ENCODE measurements at places on chromosomes 11 and 22.

DNA sequence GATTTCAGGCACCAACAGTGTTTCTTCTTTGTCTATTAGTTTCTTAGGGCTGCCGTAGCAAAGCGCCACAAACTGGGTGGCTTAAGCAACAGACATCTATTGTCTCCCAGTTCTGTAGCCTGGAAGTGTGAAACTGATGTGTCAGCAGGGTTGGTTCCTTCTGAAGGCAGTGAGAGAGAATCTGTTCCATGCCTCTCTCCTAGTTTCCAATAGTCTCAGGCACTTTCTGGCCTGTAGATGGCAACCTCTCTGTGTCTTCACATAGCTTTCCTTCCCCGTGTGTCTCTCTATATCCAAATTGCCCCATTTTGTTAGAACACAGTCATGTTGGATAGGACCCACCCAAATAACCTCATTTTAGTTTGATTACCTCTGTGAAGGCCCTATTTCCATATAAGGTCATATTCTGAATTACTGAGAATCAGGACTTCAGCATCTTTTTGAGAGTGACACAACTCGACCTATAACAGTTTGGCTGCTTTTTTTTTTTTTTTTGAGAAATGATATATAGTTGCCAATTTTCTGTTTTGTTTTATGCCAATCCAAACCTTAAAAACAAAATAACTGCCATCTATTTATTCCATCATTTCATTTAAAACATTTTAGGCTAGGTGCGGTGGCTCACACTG, 108.2 kb downstream of the SLC36A4 start:
- DNase-seq: no peak

GRCh38 chr22:42967005-42967404, 47.9 kb downstream of the PACSIN2 start:
- no peak for DNase-seq

DNA sequence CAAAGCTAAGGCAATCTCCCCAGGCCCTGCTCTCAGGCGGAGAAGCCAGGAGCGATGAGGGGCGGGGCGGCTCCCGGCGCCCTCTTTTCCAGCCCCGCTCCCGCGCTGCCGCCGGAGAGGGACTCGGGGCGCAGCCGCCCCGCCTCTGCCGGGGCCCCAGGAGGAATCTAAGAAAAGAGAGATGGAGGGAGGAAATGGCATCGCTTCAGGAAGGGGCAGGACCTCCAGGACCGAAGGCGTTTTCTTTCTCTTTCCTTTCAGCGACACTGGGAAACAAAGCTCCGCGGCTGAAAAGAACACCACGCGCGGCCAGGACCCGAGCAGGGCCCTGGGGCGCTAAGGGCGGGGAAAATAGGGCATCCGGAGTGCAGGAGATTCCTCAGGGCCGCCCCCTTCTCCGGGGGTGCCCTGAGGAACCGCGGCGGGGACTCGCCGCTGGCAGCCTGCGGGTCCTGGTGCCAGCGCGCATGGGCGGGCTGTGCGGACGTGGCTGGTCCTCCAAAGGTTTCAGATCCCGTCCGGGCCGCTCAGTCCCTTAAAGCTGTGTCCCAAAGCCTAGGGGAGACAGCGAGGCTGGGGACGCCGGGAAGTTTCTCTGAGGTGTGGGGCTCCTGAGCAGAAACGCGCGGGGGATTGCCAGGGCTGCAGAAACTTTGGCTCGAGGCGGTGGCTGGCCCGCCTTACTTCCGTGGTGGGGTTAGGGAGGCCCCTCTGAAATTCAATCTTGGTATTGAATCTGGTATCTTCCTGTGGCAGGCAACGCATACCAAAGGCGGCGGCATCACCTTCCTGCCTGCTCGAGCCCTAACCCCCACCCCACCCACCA, 2.8 kb upstream of the BSX start:
- DNase-seq: no peak

DNA sequence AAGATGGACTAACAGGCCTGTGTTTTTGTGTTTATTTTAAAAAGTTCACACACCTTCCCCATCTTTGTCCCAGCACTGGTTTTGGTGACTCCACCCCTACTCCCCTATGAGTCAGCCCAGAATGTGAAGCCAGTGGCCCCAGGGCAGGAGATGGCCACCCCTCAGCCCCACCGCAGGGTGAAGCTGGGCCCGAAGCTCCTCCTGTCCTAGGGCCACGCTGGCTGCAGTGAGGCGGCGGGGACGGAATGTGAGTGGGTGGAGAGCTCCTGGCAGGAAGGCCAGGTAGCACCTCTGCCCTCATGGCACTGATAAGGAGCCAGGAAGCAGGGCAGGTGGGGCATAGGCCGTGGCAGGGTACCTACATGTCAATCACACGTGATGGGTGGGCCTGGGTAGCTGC, 39.9 kb downstream of the SGSM3 start:
- no peak for DNase-seq

GRCh38 chr11:7353100-7353499, 101.4 kb downstream of the SYT9 start:
- no peak for DNase-seq

DNA sequence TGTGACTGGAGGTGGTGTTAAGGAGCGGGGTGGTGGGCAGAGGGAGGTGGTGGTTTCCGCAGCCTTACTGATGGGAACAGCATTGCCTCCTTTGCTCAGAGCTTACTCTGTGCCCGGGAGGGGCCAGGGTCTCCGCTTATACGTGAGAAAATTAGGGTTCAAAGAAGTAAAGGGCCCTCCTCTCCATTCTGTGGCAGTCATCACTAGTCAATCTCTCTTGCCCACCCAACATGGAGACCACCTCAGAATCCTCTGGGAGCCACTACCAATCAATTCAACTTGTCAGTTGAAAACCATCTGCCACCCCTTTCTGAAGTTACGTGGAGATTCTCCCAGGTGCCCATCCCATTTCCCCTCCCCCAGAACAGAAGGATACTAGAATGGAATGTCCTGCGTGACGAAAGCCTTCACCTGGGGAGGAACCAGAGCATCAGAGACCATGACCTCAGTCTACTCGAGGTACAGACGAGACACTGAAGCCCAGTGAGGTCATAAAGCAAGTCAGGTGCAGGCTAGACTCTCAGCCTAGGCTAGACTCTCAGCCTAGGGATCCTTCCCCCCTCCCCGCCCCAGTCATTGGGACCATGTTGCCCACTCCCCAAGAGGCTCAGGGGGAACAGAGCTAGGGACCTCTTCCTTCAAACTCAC, 2.0 kb downstream of the SELENOM start:
- no peak for DNase-seq

DNA sequence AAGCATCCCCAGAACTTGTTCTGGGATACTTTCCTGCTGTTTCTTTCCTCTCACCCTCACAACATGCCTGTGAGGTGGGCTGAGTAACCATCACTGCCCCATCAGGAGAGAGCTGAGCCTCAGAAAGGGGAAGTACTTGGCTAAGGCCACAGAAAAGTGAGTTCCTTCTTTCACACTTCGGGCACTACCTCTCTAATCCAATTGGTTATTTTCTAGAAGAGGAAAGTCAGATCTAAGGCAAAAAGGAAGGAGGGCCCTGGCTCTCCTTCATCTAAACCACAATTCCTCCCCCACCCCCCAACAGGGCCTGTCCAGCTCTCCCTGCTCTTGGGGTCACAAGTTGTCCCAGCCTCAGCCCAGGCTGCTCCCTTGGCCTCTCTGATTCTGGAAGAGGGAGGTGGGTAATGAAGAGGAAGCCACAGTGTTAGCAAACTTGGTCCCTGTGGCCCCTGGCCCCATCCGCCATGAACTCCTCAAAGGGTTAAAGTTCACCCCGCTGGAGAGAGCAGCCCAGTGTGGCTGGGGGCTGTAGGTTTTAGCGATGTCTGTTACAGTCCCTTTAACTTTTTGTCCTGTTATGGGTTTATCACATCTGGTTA, 34.0 kb downstream of the SLC22A12 start:
- no peak for DNase-seq

DNA sequence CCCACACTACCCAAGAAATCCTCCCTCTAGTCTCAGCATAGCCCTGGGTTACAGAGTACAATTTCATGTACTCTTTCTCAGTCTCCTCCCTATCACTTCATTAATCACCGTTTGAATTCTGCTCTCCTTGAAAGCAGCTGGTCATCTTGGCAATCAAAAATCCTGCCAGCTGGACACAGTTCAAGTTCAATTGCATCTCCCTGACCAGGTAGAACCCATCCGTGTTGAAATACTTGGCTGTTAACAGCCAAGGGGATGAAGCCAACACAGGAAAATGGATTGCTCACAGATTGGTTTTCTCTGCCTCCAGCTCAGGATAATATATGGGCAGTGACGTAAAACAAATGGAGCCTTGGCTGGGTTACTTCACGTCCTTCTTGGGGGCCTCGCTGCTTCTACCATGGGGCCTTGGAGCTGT, 55.1 kb upstream of the GRK3 start:
- no peak for DNase-seq

- no peak for DNase-seq
Measured at GRCh38 chr11:22180131-22180530, 12.8 kb upstream of the ANO5 start.

DNA sequence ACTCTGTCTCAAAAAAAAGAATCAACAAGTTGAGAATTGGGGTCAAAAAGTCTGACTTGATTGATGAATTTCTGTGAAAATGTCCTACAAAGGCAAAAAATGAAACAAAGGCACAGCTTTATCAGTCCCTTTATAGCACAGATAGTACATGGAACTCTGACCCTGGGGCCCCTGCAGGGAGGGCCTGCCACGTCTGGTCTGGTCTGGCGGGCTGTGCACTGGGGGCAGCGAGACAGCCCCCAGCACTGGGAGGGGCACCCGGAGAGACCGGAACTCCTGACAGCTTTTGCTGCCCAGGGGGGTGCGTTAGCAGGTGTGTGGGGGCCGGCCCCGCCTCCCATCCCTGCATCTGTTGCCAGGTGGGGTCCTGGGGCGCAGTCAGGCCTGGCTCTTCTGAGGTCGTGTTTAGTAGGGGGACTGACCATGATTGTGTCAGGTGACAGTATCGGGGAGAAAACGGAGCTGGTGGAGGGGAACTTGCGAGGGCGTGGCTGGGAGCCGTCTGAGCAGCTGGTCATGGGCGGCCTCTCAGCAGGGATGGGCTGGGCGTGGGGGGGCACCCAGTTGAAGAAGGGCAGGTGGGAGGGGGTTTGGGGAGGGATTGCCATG, 51.7 kb downstream of the GRAMD4 start:
- no peak for DNase-seq

- no peak for DNase-seq
Measured at GRCh38 chr22:37391702-37392101, 35.6 kb downstream of the ELFN2 start.

GRCh38 chr22:43402128-43402527, 9.7 kb upstream of the MPPED1 start:
- no peak for DNase-seq

GRCh38 chr11:69301455-69302401, 7.8 kb downstream of the MYEOV start:
- no peak for DNase-seq

GRCh38 chr11:17972987-17973386, 39.9 kb downstream of the SERGEF start:
- no peak for DNase-seq

GRCh38 chr22:41906822-41907221, 8.1 kb downstream of the SHISA8 start:
- DNase-seq: no peak

- no peak for DNase-seq
Measured at GRCh38 chr22:35995772-35996171, 32.9 kb downstream of the RBFOX2 start.

- no peak for DNase-seq
Measured at GRCh38 chr11:76025068-76025467, 181.2 kb downstream of the WNT11 start.

DNA sequence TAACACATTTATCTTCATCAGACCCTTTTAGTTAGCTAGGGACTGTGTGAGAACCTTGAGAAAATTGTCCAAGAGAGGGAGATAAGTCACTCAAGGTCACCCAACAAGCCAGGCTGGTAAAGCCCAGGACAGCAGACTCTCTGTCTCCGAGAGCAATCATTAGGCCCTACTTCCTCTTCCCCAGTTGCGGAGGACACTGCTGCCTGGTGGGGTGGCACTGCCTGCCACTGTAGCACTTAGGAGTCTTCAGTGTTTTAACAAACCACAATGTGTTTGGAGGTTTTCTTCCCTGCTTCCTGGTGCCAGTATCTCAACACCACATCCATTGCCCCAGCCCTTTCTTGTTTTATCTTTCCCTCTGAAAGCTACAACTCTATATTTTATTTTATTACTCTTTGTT, 132.1 kb upstream of the LDLRAD3 start:
- no peak for DNase-seq

DNA sequence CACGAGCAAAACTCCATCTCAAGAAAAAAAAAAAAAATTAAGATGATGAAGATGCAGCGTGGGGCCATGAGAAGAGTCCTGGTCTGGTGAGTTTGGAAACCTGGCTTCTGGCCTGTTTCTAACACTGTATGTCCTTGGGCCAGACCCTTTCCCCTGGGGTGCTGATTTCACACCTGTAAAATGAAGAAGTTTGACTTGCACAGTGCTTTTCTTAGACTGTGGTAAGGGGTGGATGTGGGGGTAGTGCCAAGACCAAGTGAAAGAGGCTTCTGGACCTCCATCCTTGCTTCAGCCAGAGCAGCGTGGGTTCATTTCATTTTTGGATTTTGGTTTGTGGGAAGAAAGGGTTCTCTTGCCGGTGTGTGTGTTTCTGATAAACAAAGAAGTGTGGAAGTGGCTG, 42.1 kb downstream of the PTPRJ start:
- DNase-seq: no peak

GRCh38 chr11:103949781-103950180, 86.7 kb upstream of the DDI1 start:
- DNase-seq: no peak

DNA sequence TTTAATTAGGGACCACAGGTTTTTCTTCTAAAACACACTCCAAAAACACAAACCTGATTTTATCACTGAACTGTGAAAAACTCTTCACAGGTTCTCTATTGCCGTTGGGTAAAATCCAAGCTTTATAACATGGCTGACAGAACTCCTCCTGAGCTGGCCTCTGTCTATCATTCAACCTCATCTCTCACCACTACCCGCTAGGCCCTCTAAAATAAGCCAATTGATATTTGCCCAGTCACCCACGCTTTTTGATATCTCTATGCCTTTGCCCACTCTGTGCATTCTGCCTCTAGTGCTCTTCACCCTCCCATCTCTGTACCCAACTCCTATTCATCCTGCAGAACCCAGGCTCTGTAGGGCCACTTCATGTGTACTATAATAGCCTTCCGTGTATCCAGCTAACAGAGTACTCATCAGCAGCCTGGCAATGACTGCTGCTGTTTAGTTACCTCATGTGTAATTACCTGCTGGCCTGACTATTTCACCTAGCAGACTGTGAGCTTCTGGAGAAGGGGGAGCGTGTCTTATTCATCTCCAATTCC, 1.1 kb upstream of the CNGA4 start:
- DNase-seq: no peak

DNA sequence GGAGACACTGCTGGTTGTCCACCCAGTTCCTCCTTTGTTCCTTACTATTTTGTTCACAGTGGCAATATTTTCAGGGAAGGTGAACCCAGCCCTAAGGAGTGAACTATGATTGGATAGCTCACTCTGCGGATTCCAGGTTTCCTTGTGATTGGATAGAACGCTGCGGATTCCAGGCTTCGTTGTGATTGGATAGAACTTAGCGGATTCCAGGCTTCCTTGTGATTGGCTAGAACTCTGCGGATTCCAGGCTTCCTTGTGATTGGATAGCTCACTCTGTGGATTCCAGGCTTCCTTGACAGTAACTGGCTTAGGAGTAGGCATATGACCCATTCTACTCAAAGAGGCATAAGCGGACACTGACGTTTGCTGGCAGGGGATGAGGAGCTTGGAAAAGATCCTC, 28.6 kb upstream of the ADA2 start:
- DNase-seq: no peak

All from central memory CD8-positive, alpha-beta T cell (primary cell).